T-cell (primary cell): ENCODE measurements at places on chromosomes 1 and 21.
A peak's percentile ranks its signal among the peaks of the same experiment; 100 is the strongest.

- no peaks in the 10 kb centered on the region for H3K27me3 ChIP-seq
- H3K4me1 ChIP-seq, result no peaks in the 10 kb centered on the region
- no peak for DNase-seq
- no peaks in the 10 kb centered on the region for H3K36me3 ChIP-seq
Observed at GRCh38 chr1:20626524-20626923, 6.7 kb upstream of the PINK1 start.

DNA sequence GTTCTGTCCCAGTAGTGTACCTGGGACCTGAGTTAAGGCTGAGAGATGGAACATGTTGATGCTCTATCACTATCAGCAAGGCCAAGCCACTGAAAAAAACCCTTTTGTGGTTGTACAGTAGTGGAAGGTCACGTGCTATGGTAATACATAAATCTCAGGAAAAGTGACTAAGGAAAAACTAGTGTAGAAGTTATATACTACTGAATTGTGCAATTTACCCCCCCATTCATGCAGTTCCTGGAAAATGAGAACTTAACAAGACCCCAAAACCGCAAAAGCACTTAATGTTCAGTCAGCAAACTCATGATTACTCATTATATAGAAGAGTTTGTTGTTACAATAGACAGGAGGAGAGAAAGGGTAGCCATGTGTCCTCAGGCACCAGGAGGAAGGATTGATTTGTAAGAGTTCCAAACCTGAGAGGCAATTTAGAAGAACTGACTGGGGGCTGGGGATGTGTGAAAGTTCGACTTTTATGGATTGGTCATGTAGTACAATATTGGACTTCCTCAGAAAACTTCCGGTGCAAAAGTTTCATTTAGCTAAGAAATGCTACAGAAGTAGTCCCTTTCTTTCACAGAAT lies 91.6 kb downstream of the RGL1 start:
- no peaks in the 10 kb centered on the region for H3K4me1 ChIP-seq
- no peak overlapping the region for H3K4me3 ChIP-seq
- no peaks in the 10 kb centered on the region for H3K27me3 ChIP-seq
- no peaks in the 10 kb centered on the region for H3K36me3 ChIP-seq
- no peak for DNase-seq

GRCh38 chr21:34986561-34987500 lies 62.3 kb downstream of the RUNX1 start:
- H3K4me1 ChIP-seq, result peaks cover 91% of the 10 kb centered on the region
- no peaks in the 10 kb centered on the region for H3K27me3 ChIP-seq
- DNase-seq, result peak; percentile 48
- peaks cover 4% of the 10 kb centered on the region for H3K36me3 ChIP-seq
- peak overlapping the region; percentile 77 for H3K27ac ChIP-seq
- H3K4me3 ChIP-seq, result peak overlapping the region; percentile 15

DNA sequence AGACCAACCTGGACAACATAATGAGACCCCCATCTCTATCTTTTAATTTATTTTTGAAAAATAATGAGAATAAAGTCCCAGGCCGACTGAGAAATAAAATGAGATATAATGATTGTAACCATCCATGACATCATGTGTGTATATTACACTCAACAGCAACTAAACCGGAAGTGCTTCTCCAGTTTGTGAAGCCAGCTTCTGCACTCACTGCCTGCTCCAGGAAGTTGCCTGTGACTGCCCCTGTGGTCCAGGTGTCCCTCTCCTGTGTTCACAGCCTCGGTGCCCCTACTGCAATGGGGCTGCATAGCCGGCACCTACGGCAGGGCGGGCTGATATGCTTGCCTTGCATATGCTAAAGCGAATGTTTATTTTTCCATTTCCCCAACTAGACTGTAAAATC lies 68.3 kb downstream of the SSBP3 start:
- no peak overlapping the region for H3K27ac ChIP-seq
- H3K4me3 ChIP-seq, result no peak overlapping the region
- peaks cover 7% of the 10 kb centered on the region for H3K4me1 ChIP-seq
- no peaks in the 10 kb centered on the region for H3K27me3 ChIP-seq
- DNase-seq, result peak; percentile 13

DNA sequence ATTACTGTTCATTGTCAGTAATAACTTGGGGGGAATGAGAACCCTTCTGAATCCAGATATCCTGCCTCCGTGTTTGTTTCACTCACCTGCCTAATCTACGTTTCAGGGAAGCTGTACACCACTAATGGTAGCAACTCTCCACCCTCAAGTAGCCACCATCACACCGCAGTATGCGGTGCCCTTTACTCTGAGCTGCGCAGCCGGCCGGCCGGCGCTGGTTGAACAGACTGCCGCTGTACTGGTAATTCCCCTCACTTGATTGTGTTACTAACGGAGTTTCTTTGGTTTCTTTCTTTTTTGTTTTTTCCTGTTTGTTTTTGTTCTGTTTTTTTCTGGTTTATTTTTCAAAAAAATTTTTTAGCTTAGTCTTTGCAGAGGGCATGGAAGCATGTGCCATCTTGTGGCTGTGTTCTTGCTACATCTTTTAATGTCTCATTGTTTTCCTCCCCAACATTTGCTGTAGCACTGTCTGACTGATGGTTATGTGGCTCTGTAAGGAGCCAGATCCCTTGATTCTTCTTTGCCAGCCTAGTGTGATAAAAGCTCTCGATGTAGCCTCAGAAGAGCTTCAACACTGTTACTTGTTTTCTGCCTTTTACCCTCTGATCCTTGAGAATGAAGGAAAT lies 15.9 kb upstream of the OLFML3 start:
- no peaks in the 10 kb centered on the region for H3K4me1 ChIP-seq
- H3K27me3 ChIP-seq, result no peaks in the 10 kb centered on the region
- H3K4me3 ChIP-seq, result no peak overlapping the region

GRCh38 chr1:47201179-47201578 lies 11.3 kb upstream of the PDZK1IP1 start:
- H3K4me3 ChIP-seq, result no peak overlapping the region
- H3K27ac ChIP-seq, result no peak overlapping the region
- H3K4me1 ChIP-seq, result no peaks in the 10 kb centered on the region
- peaks cover 34% of the 10 kb centered on the region for H3K27me3 ChIP-seq
- H3K36me3 ChIP-seq, result no peaks in the 10 kb centered on the region

GRCh38 chr1:15476927-15477326 lies 1.0 kb downstream of the CELA2B start:
- H3K4me1 ChIP-seq, result no peaks in the 10 kb centered on the region
- no peak overlapping the region for H3K4me3 ChIP-seq
- no peaks in the 10 kb centered on the region for H3K36me3 ChIP-seq
- no peaks in the 10 kb centered on the region for H3K27me3 ChIP-seq

DNA sequence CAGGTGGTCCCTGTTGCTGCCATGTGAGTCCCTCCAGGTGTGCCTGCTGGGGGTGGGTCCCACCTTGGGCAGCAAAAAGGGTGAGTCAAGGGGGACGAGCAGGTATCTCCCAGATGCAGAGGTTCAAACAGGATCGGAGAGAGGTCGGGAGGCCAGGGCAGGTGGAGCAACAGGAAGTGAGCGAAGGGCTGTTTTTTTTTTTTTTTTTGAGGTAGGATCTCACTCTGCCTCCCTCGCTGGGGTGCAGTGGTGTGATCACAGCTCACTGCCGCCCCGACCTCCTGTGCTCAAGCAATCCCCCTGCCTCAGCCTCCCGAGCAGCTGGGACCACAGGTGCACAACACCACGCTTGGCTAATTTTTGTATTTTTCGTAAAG lies 39.4 kb downstream of the SLC2A7 start:
- no peaks in the 10 kb centered on the region for H3K36me3 ChIP-seq
- no peak for DNase-seq
- H3K4me3 ChIP-seq, result no peak overlapping the region
- peaks cover 24% of the 10 kb centered on the region for H3K4me1 ChIP-seq
- peak overlapping the region; percentile 4 for H3K27ac ChIP-seq

GRCh38 chr1:184843732-184844495 lies 89.3 kb upstream of the EDEM3 start:
- H3K27ac ChIP-seq, result peak overlapping the region; percentile 61
- H3K4me3 ChIP-seq, result no peak overlapping the region
- no peaks in the 10 kb centered on the region for H3K27me3 ChIP-seq

GRCh38 chr1:39063775-39064174 lies 37.6 kb downstream of the NDUFS5 start:
- no peak overlapping the region for H3K4me3 ChIP-seq
- no peaks in the 10 kb centered on the region for H3K4me1 ChIP-seq
- H3K27me3 ChIP-seq, result no peaks in the 10 kb centered on the region
- DNase-seq, result no peak

DNA sequence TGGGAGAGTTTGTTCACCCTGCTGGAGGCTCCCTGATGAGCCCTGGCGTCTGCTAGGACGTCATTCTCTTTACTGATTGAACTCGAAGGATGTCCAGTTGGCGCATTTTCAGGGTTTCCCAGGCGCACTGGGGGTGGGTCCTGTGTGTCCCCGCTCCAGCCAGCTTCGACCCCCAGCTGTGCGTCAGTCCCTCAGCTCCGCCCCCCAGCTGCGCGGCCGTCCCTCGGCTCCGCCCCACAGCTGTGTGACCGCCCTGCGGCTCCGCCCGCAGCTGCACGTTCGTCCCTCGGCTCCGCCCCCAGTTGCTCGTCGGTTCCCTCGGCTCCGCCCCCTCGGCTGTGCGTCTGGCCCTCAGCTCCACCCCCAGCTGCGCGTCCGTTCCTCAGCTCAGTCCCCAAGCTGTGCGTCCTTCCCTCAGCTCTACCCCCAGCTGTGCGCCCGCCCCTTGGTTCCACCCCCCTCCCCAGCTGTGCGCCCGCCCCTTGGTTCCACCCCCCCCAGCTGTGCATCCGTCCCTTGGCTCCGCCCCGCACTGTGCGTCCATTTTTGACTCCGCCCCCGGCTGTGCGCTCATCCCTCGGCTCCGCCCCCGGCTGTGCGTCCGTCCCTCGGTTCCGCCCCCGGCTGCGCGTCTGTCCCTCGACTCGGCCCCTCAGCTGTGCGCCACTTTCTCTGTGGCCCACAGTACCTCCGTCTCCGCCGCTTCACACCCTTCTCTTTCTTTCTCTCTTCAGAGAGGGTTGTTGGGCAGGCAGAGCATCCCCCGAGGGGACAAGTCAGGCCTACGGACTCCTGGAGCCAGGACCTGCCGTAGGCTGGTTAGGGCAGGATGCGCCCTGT lies 61.3 kb downstream of the FAAP20 start:
- H3K4me1 ChIP-seq, result peaks cover 13% of the 10 kb centered on the region
- H3K36me3 ChIP-seq, result no peaks in the 10 kb centered on the region
- DNase-seq, result peak; percentile 96
- H3K27ac ChIP-seq, result peak overlapping the region; percentile 80

DNA sequence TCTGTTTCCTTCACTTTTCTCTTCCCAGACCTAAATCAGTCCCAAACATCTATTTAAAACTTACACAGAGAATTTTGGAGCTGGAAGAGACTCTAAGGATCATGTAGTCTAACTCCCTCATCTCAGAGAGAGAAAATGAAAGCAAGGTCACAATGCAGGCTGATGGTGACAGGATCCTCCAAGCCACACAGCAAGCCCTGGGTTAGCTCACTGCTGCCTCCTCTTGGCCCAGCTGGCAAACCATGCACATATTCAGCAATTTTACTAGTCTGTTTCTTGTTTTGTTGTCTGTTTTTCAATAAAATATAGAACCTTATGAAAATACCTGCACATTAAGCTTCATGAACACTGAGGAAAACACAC lies 27.7 kb upstream of the LY9 start:
- DNase-seq, result peak; percentile 87
- H3K4me3 ChIP-seq, result peak overlapping the region; percentile 45

- no peaks in the 10 kb centered on the region for H3K27me3 ChIP-seq
- DNase-seq, result peak; percentile 6
- H3K27ac ChIP-seq, result no peak overlapping the region
- H3K4me3 ChIP-seq, result no peak overlapping the region
- H3K36me3 ChIP-seq, result no peaks in the 10 kb centered on the region
Observed at GRCh38 chr1:119275145-119276134, 93.1 kb upstream of the HAO2 start.

DNA sequence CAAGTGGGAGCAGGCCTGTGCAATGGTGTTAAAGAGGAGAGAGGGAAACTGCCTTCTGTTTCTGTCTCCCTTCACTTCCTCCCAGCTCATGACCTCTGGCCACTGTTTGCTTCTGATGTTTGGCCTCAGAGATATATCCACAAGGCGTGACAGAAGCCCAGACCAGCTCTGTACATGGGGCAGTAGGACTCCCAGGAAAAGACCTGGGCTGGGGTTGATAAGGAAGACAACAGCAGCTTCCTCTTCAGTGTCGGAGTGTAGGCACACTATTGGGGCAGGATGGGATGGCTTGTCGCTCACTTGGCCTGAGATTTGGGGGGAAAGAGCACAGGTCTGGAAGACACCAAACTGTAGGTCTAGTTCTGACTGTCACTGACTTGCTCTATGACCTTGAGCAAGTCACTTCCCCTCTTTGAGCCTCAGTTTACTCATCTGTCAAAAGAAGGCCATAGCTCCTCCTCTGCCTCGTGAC lies 67.8 kb upstream of the KLHDC7A start:
- no peaks in the 10 kb centered on the region for H3K36me3 ChIP-seq
- no peak overlapping the region for H3K27ac ChIP-seq
- DNase-seq, result no peak
- H3K27me3 ChIP-seq, result peaks cover 18% of the 10 kb centered on the region

DNA sequence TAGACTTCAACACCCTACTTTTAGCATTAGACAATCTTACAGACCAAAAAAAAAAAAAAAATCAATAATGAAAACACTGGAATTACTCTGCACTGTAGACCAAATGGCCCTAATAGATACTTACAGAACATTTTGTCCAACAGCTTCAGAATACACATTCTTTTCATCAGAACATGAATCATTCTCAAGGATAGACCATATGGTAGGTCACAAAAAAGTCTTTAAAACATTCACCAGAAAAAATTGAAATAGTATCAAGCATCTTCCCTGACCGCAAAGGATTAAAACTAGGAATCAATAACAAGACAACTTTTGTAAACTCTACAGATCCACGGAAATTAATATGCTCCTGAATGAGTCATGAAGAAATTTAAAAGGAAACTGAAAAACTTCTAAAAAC lies 22.5 kb downstream of the ZNF670 start:
- H3K36me3 ChIP-seq, result no peaks in the 10 kb centered on the region
- no peaks in the 10 kb centered on the region for H3K27me3 ChIP-seq
- no peak overlapping the region for H3K27ac ChIP-seq
- no peaks in the 10 kb centered on the region for H3K4me1 ChIP-seq

GRCh38 chr21:45071874-45072737 lies 2.3 kb upstream of the ADARB1 start:
- H3K4me3 ChIP-seq, result no peak overlapping the region
- DNase-seq, result no peak
- H3K27ac ChIP-seq, result no peak overlapping the region
- peaks cover 3% of the 10 kb centered on the region for H3K27me3 ChIP-seq
- H3K4me1 ChIP-seq, result peaks cover 13% of the 10 kb centered on the region
- H3K36me3 ChIP-seq, result no peaks in the 10 kb centered on the region

GRCh38 chr1:60255565-60255964 lies 182.0 kb upstream of the C1orf87 start:
- H3K27ac ChIP-seq, result no peak overlapping the region
- no peaks in the 10 kb centered on the region for H3K36me3 ChIP-seq
- H3K4me1 ChIP-seq, result no peaks in the 10 kb centered on the region
- H3K4me3 ChIP-seq, result no peak overlapping the region
- H3K27me3 ChIP-seq, result no peaks in the 10 kb centered on the region
